ENCODE measurements at places on chromosomes 2 and 18.

DNA sequence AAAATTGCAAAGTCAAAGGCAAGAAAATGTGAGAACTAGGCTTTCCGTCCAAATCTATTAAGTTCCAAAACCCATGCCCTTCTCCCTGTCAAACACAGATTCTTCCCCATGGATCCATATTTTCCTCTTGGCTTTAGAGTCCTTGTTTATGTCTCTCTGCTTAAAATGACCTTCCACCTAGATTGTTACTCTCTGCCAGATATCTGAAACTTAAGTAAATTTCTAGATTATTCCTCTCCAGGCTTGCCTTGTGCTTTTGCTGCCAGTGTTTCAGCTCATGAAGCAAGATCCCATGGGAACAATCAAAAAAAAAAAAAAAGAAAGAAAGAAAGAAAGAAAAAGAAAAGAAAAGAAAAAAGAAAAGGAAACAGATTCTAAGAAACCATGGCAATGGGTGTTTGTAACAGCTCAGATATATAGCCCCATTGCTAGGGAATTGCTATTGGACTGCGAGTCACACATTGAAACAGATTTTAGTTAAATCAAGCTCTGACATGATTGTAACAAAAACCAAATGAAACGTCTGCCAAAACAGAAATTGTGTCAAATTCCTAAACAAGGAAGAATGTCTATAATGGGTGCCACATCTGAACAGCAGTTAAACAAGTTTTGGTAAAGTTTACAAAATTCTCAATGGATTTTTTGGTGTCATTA lies 660.7 kb upstream of the CNTNAP5 start:
- DNase-seq: no peak

DNA sequence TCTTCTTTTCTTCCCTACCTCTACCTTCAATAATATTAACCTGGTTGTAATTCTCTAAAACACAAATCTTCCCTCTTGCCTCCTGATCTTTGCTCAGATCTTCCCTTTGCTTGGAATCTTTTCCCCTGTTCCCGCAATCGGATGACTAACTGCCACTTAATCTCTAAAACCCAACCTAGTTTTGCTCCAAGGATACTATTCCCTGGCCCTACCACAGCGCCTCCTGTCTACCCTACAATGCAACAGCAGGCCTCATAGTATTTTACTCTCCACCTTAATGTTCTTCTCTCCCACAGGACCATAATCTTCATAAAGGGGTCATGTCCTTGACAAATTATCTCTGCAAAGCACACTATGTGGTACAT lies 246.8 kb upstream of the TNP1 start:
- no peak for DNase-seq

- DNase-seq: peak; percentile 2
Measured at GRCh38 chr18:77708826-77709506, 459.3 kb downstream of the GALR1 start.

GRCh38 chr2:94871226-94872087 lies at the start of gene TEKT4:
Gene TEKT4 (plus strand): TSS chr2:94871430. CDS start chr2:94871580, 150 bp downstream.
- DNase-seq: no peak

DNA sequence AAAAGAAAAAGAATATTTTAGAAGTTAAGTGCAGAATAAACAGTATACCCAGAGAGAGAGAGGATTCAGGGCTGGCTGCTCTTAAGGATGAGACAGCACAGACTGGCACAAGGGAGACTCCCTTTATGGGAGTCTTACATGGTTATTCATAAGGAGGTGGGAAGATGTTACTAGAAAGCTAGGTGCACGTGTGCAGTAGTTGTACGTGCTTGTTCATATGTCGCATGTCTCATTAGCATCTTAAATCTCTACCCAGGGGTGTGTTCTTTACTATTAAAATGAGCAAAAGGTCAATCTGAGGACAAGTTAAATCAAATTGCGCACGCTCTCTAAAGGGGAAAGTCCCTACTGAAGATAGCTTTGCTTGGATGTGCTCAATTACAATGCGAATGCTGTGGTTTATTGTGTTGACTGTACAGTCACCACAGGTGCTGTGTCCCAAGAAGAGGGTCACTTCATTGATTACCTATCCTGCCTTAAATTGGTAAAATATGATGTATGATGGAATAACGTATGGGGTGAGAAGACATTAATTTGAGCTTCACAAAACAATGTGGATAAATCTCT lies 368.0 kb upstream of the SPHKAP start:
- no peak for DNase-seq

GRCh38 chr18:78080761-78081160 lies 831.1 kb downstream of the GALR1 start:
- no peak for DNase-seq

DNA sequence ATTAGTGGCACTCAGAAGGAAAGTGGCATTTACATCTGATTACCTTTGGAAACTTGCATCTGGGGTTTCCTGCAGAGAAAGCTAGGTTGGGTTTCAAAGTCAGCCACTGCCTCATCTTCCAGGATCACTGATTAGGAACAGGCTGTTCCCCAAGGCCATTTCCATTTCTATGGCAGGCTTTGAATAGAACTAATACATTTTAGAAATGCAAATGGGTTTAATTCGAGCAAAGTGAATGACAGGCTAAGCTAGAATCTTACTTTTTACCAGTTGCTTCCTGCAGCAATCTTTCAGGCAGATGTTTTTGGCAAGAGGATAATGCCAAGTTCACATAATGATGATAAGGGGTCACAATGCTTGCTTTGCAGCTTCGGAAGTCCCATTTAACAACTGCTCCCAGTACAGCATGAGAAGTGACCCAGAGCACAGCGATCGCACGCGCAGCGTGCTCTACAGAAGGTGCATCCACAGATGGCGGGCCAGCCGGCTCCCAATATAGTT lies 336.7 kb downstream of the LPIN1 start:
- DNase-seq: no peak

GRCh38 chr18:35777039-35777438 lies 195.4 kb upstream of the RMP24 start:
- DNase-seq: no peak

GRCh38 chr18:75261430-75262223 lies 51.0 kb downstream of the TSHZ1 start:
- DNase-seq: peak; percentile 45

- no peak for DNase-seq
Measured at GRCh38 chr2:53467467-53468180, 300.0 kb upstream of the CHAC2 start.

- DNase-seq: no peak
Measured at GRCh38 chr2:170394641-170395387, 216.9 kb downstream of the MYO3B start.

DNA sequence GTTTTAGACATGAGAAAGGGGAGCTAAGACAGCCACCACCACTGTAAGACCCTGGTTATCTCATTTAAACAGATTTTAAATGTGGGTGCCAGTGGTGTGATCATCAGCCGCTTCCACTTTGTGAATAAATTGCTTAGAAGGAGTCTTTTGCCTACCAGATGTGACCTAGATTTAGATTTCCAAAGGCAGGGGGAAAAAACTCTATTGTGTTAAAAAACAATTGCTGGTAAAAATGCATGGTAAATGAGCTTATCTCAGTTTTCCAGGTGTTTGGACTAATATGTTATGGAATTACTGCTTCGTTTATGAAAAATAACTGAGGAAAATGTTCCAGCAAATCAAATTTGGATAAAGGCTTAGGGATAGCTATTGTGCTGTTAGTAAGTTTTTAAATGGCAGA lies 466.3 kb upstream of the RAB12 start:
- no peak for DNase-seq

DNA sequence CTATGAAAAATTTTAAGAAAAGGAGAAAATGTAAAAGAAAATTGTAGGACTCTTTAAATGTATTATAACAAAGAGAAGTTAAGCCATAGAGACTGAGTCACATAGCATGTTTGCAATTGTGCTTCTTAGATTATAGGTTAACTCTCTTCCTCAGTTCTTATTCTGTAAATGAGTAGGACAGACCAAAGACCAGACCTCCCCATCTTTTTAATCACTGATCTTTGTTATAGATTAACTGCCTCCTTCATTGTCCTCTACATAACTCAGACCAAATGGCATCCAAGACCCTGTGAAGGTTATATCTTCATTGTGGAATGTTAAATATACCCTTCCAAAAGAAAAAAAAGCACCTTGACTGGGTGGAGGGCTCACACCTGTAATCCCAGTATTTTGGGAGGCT lies 316.9 kb upstream of the LRRTM4 start:
- no peak for DNase-seq

- no peak for DNase-seq
Measured at GRCh38 chr2:207902821-207903220, 122.5 kb downstream of the PLEKHM3 start.

GRCh38 chr2:207779523-207779922 lies 9.8 kb upstream of the FZD5 start:
- DNase-seq: no peak

DNA sequence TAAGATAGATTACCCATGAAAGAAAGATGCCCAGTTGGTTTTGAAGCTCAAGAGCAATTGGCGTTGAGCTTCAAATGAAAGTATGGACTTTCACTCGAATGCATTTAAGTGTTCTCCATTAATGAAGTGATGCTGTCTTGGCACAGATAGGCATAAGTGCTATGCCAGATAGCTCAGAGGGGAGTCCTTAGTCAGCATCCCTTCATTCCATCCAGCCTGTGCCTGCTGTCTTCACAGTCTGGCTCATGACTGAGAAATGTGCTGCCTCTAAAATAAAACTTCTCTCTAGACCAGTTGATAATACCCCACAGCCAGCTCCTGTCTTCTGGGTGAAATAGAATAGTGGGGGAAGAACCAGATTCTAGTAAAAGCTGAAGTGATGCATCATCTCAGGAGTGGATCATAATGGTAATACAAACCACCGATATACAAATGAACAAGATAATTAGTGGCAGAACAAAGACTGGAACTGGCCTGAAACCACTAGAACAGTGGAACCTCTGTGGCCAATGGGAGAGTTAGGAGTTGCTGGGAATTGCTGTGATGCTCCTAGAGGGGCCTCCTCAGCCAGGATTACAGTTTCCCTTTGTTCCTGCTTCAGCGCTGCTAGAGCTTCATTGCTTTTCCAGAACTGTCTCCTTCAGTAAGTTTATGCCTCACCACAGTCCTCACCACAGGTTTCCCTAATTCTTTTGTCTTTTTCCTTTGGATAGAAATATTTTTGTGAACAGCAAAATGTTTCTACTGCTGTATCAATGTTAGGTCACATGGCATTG lies 359.3 kb downstream of the KIAA1328 start:
- DNase-seq: no peak

- DNase-seq: no peak
Measured at GRCh38 chr2:15293262-15293937, 267.7 kb downstream of the NBAS start.

DNA sequence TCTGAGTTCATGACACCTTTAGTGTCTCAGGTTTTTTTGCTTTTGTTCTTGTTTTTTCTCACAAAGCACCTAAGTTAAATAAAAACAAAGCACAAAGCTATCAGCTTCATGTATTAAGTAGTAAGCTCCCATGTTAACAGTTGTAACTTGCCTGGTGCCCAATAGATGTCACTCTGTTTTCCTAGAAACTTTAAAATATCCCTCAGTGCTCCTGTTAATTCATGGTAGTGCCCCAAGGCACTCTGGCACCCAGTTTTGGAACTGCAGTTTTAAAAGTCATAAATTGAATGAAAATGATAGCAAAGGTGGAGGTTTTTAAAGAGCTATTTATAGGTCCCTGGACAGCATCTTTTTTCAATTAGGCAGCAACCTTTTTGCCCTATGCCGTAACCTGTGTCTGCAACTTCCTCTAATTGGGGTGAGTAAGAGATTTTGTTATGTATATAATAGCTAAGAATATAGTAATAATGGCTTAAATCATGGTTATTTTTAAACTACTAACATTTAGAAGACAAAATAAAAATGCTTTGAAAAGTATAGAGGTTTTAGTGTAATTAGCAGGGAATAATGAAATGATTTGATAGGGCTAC lies 555.0 kb upstream of the TMEFF2 start:
- no peak for DNase-seq

DNA sequence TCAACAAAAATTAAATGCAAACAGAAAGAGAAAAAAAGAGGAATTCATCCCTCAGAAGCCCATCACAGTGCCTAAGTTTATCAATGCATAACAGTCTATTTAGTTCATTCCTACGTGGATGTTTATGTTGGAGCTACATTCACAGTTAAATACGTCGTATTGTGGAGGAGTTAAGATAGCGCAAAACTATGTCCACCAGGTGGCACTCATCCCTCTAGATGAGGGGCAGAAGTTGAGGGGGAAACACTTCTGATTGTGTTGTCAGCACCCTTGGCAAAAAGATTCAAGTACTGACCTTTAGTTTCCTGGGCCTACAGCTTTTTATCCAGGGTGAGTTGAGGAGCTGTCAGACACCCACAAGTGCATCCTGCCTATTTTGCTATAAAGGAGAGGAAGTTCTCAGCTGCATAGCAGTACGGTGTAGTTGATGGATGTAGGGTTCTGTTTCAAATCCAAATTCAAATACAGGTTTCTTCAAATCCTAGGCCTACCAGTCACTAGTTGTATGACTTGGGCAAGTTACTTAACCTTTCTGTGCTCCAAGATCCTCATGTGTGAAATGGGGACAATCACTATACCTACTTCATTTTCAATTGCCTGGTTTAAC lies 26.8 kb upstream of the MYO1B start:
- DNase-seq: peak; percentile 55

GRCh38 chr2:110874453-110875383 lies 142.3 kb downstream of the ACOXL start:
- no peak for DNase-seq

- DNase-seq: peak; percentile 24
Measured at GRCh38 chr2:171522052-171522787, at the start of gene CYBRD1. Gene CYBRD1 (plus strand): TSS chr2:171522474. CDS start chr2:171522546, 72 bp downstream.

DNA sequence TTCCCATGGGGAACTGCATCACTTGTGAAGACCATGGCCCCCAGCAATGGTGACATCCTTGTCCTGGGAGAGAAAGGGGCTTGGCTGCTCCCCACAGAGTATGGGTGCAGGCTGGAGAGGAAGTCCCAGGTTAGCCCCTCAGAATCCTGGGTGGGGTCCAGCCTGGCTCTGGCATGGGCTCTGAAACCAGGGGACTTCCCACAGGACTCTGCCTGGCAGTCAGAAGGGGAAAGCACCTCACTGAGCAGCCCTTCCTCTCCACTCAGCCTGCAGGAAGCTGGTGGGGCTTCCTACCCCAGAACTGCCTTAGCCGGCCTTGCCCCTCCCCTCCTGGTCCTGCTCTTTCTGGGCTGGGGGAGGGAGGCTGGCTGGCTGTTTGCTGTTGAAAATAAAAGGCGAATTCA lies 3.7 kb downstream of the NEURL3 start:
- DNase-seq: peak; percentile 66

DNA sequence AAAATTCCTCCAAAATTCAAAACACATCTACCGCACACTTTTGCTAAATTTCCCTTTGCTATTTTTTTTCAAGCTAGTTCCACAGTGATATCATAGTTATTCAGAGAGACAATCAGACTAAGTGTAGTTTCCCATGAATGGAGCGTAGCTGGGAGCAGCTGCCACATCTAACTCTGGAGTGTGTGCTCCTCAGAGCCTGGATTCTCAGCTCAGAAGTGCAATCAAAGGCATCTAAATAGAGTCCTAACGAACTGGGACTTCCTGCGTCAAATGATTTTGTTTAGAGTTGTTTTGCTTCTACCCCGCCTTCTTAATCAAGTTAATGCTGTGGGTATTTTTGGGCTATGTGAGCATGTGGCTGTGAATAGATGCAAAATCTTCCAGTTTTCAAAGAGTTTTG lies 160.3 kb downstream of the TMEM18 start:
- DNase-seq: no peak
